ENCODE measurements at places on chromosomes 3 and 15. TPM values are rescaled to one million over a fixed set of nuclear protein-coding genes. Genes with fewer than 3 reads are reported as not detected.
A peak's percentile ranks its signal among the peaks of the same experiment; 100 is the strongest.

Gene EBLN2
- total RNA-seq = 1.4 TPM

Gene OR5H15
- not detected for total RNA-seq

Gene CD96
- total RNA-seq = 0.32 TPM

Gene GABRA5
- total RNA-seq = not detected

Gene KNG1
- 0.25 TPM for total RNA-seq

- no peak for DNase-seq
Measured at GRCh38 chr3:154427685-154428285, 2.2 kb downstream of the GPR149 start.

DNA sequence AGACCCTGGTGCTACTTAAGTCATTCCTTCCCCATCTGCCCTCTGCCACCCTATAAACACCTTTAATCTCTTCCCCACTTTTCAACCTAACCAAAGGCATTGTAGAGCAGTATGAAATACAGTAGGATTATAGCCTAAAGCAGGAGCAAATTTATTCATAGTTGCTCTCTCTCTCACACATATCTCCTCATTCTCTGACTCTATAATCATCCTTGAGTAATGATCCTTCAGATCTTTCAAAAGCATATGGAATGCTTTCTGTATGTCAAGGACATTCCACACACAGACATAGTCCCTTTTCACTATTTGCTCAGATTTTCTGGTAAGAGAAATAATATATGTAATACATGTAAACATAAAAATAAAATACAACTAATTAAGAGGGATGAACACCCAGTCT is 54.1 kb downstream of the TRPC1 start:
- no peak for DNase-seq

GRCh38 chr3:98897701-98898100 is 3.8 kb downstream of the DCBLD2 start:
- no peak for DNase-seq

- DNase-seq = no peak
Measured at GRCh38 chr3:175240921-175241320, 381.8 kb downstream of the NAALADL2 start.

DNA sequence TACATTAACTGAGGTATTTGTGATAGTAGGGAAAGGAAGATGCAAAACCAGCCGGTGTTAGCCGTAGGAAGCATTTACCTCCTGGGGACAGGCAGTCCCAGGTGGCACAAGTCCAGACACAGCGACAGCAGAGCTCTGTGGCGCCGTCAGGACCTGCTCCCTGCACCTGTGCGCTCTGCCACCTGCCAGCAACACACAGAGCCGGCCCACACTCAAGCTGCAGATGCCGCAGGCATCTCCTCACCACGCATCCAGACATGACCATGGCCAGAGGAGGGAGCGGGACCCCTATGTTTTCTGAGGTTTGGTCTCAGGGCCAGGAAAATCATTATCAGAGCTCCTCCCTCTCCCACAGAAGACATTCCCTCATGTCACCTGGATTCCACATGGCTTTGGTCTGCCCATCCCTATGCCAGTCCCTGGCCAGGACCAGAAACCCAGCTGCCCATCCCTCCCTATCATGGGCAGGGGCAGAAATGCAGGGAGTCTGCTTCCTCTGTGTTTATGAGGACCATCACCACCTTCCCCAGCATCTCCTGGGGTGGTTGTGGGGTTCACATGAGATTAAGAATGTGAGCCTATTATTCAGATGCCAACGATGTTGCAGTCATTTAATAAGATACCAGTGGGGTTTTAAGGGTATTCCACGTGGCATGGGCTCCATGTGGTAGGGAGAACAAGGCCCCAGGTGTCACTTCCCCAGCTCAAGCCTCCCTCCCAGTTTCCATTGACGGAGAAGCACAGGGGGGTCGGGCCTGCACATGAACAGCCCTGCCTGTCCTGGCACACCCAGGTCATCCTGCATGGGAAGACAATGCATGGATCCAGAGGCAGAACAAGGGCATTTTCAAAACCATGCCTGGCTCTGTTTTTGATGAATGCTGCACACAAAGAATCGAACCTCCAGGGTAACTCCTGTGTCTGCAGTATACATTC is 251.1 kb downstream of the OCA2 start:
- DNase-seq = no peak

DNA sequence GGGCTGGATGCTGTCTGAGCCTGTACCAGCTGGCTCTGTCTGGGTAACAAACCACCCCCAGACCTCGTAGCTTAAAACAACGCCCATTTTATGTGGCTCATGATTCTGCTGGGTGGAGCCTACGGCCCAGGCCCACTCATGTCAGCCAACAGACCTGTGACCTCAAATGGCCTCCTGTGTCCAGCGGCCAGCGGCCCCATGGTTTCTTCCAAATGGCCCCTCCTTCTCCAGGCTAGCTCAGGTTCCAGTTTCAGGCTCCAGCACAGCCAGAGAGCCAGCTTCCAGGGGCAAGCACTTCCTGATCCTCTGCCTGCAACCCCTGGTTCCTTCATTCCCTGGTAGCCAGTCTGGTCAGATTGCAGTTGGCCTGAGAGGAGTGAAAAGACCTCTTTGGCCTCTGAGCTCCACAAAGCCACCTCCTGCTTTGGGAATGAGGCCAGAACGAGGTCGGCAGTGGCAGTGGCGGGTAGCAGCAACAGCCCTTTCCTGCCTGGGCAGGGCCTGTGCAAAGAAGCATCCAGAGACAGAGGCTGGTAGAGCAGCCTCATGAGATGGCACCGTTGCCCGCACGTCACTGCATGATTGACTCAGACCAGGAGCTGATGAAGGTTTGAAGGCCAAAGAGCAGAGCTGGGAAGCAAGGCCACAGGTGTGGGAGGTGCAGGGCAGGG is 21.0 kb upstream of the PLXNA1 start:
- peak; percentile 28 for DNase-seq

- no peak for DNase-seq
Measured at GRCh38 chr15:66865622-66866611, 163.9 kb downstream of the SMAD6 start.

- DNase-seq = no peak
Measured at GRCh38 chr3:13513051-13513912, 33.2 kb downstream of the HDAC11 start.

- peak; percentile 82 for DNase-seq
Measured at GRCh38 chr3:187739561-187740332, 5.5 kb downstream of the BCL6 start.

DNA sequence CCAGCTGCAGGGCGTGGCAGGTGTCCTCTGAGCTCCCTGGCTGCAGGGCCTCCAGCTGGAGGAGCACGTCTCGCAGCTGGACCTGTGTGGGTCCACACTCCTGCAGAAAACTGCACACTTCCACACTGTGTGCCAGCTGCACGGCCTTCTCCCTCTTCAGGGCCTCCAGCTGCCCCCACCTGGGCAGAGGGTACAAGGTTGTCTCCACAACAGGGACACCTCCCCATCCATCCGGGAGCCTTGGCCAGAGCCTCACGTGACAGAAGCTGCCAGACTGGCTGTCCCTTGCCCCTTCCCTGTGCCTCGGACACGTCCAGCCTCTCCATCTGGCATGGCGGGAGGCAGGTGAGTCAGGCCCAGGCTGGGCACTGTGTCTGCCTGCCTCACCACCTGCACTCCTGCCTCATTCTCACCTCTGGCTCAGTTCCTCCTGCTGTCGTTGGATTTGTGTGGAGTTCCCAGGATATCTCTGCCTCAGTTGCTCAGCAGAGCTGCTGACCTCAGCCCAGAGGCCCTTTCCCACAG is 14.5 kb downstream of the SPTBN5 start:
- DNase-seq = no peak

GRCh38 chr3:70383360-70383831 is 71.0 kb upstream of the MDFIC2 start:
- DNase-seq = no peak

- DNase-seq = no peak
Measured at GRCh38 chr3:195877136-195877715, 31.1 kb downstream of the TNK2 start.

- DNase-seq = no peak
Measured at GRCh38 chr3:137988152-137988551, 21.8 kb upstream of the CLDN18 start.

DNA sequence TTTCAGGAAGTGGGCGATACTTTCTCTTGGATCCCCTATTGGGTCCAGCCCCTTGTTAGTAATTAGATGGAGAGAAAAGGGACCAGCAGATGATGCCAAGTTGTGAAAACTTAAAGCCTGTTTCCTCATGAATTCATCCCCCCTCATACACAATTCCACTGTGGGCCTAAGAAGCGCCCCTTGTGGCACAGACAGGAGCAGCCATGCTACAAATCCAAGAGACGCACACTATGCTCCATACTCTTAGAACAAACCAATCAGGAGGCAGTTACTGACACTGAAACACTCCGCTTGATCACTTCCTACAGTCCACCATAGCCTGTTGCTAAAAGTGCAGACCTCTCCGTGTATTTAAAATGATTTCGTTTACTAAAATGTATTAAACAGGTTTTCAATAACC is 111.3 kb upstream of the ARRDC4 start:
- DNase-seq = no peak

GRCh38 chr15:84967380-84967779 is 14.3 kb upstream of the PDE8A start:
- no peak for DNase-seq

DNA sequence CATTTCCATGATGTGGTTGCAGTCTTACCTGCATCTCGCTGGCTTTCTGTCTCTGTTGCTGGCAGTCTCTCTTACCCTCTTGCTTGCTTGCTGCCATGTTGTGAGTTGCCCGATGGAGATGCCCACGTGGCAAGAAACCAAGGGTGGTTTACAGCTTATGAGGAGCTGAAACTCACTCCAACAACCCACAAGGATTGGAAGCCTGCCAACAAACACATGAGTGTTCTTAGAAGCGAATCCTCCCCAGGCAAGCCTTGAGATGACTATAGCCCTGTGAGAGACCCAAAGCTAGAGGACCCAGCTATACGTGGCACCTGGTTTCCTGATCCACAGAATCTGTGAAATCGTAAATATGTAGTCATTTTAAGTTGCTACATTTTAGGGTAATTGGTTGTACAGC is 490.9 kb upstream of the ADAMTS9 start:
- DNase-seq = no peak

- no peak for DNase-seq
Measured at GRCh38 chr15:80835336-80835735, 56.2 kb downstream of the CEMIP start.

GRCh38 chr3:183222631-183223235 is 30.3 kb upstream of the B3GNT5 start:
- no peak for DNase-seq

DNA sequence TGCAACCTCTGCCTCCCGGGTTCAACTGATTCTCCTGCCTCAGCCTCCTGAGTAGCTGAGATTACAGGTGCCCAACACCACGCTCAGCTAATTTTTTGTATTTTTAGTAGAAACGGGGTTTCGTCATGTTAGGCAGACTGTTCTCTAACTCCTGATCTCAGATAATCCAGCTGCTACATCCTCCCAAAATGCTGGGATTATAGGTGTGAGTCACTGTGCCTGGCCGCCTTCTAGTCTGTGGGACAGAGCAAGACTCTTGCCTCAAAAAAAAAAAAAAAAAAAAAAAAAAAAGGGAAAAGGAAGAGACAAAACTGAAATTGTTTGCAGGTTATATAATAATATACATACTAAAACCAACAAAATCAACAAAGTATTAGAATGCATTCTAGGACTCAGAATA is 215.2 kb downstream of the PCCB start:
- DNase-seq = no peak

DNA sequence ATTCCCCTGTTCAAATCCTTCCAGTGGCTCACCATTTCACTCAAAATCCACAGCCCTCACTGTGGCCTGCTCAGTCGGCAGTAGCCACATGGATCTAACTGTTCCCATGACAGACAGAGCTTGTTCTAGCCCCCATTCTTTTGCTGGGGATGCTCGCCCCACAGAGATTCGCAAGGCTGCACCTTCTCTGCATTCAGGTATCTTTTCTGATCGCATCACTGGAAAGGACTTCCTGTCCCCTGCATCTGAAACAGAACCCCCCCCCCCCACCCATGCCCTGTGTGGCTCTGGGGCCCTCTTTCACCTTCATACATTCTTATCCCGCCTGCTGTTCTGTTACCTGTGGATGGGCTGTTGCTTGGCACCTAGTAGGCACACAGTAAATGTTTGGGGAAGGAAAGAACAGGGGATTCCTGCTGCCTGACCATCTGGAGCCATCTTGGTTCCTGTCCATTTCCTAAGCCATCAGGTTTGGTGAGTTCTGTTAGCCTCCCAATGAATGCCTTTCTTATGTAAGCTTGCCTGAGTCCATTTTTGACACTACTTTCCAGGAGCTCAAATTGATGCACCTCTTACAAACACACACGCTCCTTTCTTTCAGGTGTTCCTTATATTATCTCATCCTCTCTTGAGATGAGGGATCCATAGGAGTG is 42.9 kb upstream of the PGPEP1L start:
- DNase-seq = no peak

GRCh38 chr3:53083949-53084309 is 38.1 kb upstream of the SFMBT1 start:
- no peak for DNase-seq

DNA sequence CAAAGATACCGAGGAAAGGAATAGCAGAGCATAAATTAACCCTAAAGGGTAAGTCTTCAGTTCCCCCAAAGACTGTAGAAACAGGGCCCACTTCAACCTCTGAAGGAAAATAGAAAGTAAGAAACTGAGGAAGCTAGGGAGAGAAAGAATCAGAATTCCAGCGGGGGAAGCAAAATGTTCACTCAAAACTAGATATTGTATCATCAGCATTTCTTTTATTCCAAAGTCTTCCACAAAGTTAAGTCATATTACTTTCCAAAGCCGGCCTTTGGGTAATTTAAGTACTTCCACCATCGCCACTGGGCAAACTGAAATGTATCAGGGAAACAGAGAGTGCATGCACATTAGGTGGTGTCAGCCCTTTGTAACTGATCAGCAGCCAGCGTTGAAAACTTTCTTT is 88.3 kb downstream of the RSL24D1 start:
- no peak for DNase-seq

- no peak for DNase-seq
Measured at GRCh38 chr3:128190501-128190900, 37.2 kb downstream of the EEFSEC start.

DNA sequence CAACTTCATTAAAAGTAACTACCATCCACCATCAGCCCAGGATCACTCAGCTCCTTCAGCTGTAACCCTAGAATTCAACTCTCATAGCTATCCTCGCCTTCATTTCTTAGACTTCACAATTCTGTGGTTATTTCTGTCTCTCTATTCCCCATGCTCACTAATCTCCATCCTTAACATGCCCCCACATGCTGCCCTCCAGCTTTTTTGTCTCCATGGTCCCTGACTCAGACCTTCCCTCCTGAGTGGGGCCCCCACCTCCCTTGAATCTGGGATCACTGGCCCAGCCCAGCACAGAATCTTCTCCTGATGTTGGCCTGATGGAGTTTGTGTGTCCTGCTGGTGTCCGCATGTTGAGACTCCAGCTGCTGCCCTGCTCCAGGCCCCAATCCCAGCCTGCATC is 41.7 kb downstream of the CHST14 start:
- DNase-seq = no peak

- no peak for DNase-seq
Measured at GRCh38 chr3:169026543-169027182, 636.8 kb downstream of the MECOM start.

DNA sequence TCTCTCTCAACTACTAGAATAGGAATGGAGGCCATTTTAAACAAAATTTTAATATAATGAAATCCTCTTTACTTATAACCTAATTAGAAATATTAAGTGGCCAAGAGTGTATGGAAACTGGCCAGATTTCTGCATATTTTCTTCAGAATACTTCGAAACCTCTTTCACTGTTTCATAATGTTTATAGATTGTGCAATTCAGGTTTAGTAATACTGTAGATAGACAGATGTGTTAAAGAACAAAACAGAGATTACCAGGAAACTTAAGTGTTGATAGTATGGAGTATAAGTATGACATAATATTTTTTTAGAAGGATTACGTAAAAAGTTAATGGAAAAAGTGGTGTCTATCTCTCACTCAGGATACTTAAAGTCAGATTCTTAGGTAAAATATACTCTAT is 4.7 kb downstream of the ABHD5 start:
- DNase-seq = no peak

GRCh38 chr3:182711853-182712252 is 81.5 kb upstream of the ATP11B start:
- DNase-seq = no peak
